ENCODE measurements at places on chromosomes 1 and 21.

GRCh38 chr1:239898062-239898730, 193.5 kb upstream of the FMN2 start:
- no peaks in the 10 kb centered on the region for H3K4me1 ChIP-seq
- DNase-seq: peak; percentile 88
- no peaks in the 10 kb centered on the region for H3K36me3 ChIP-seq
- no peaks in the 10 kb centered on the region for H3K27me3 ChIP-seq
- no peak overlapping the region for H3K4me3 ChIP-seq

GRCh38 chr1:200634261-200635122, 13.9 kb upstream of the KIF14 start:
- H3K27me3 ChIP-seq: no peaks in the 10 kb centered on the region
- H3K27ac ChIP-seq: no peak overlapping the region
- no peaks in the 10 kb centered on the region for H3K4me1 ChIP-seq
- no peak for DNase-seq
- H3K36me3 ChIP-seq: no peaks in the 10 kb centered on the region

DNA sequence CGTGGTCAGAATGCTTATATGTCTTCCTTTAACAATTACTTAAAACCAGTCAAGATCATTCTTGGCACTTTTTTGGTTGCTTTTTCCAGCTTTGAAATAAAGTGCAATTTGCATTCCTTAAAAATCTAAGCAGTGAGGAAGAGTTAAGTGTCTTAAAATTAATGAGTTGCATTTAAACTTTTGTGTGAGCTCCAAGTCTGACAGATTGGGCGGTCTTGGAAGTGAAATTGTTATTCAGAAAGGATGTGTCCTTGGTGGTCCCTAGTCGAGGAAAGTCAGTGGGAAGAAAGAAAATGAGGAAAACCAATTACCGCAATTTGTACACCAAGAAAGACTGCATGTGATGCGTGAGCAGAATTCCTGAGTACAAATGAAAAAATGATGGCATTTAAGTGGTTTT, 132.5 kb downstream of the HHIPL2 start:
- no peaks in the 10 kb centered on the region for H3K27me3 ChIP-seq
- H3K27ac ChIP-seq: no peak overlapping the region
- no peak for DNase-seq
- no peaks in the 10 kb centered on the region for H3K4me1 ChIP-seq
- no peak overlapping the region for H3K4me3 ChIP-seq
- no peaks in the 10 kb centered on the region for H3K36me3 ChIP-seq

DNA sequence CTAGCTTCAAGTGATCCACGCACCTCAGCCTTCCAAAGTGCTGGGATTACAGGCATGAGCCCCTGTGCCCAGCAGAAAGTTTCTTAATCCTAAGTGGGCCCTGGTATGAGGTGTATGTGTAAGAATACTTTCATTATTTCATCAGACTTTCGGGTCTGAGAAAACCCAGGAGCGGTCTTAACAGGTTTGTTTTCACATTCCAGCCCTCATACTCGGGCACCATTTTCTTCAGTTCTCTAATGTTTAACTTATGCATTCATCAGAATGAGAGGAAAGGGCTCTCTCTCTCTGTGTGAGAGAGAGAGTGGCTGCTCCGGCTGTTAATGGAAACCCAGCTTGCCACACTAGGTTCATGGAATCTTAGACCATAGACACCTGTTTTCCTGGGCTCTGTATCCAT, 4.2 kb upstream of the PADI1 start:
- no peaks in the 10 kb centered on the region for H3K4me1 ChIP-seq
- no peak overlapping the region for H3K27ac ChIP-seq
- H3K4me3 ChIP-seq: no peak overlapping the region
- H3K27me3 ChIP-seq: no peaks in the 10 kb centered on the region
- no peak for DNase-seq

GRCh38 chr1:67300561-67300960, 7.1 kb upstream of the IL12RB2 start:
- no peak overlapping the region for H3K27ac ChIP-seq
- no peaks in the 10 kb centered on the region for H3K36me3 ChIP-seq
- H3K4me3 ChIP-seq: no peak overlapping the region
- H3K27me3 ChIP-seq: no peaks in the 10 kb centered on the region
- DNase-seq: peak; percentile 11

DNA sequence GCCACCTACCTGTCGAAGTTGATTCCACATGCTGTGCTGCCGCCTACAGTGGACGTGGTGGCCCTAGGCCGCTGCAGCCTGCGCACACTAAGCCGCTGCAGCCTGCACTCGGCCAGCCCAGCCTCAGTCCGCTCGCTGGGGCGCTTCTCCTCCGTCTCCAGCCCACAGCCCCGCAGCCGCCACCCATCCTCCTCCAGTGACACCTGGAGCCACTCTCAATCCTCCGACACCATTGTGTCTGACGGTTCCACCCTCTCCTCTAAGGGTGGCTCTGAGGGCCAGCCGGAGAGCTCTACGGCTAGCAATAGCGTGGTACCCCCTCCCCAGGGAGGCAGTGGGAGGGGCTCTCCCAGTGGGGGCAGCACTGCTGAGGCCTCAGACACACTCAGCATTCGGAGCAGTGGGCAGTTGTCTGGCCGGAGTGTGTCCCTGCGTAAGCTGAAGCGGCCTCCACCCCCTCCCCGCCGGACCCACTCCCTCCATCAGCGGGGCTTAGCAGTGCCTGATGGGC, 46.9 kb downstream of the YARS1 start:
- peaks cover 1% of the 10 kb centered on the region for H3K36me3 ChIP-seq
- DNase-seq: no peak
- no peak overlapping the region for H3K27ac ChIP-seq
- H3K4me3 ChIP-seq: no peak overlapping the region

GRCh38 chr21:31340514-31340913, 3.5 kb downstream of the TIAM1 start:
- H3K4me3 ChIP-seq: no peak overlapping the region
- DNase-seq: no peak
- H3K36me3 ChIP-seq: no peaks in the 10 kb centered on the region
- H3K27me3 ChIP-seq: no peaks in the 10 kb centered on the region
- H3K4me1 ChIP-seq: no peaks in the 10 kb centered on the region

- DNase-seq: no peak
- H3K4me1 ChIP-seq: no peaks in the 10 kb centered on the region
- H3K27me3 ChIP-seq: no peaks in the 10 kb centered on the region
- H3K36me3 ChIP-seq: no peaks in the 10 kb centered on the region
These were observed 31.4 kb upstream of the KIRREL1 start for GRCh38 chr1:157961805-157962762.

GRCh38 chr1:24382165-24382577, 31.4 kb downstream of the STPG1 start:
- H3K27ac ChIP-seq: no peak overlapping the region
- no peaks in the 10 kb centered on the region for H3K27me3 ChIP-seq
- H3K4me3 ChIP-seq: no peak overlapping the region

GRCh38 chr1:11951901-11952300, 17.4 kb downstream of the PLOD1 start:
- no peak overlapping the region for H3K4me3 ChIP-seq
- H3K27me3 ChIP-seq: no peaks in the 10 kb centered on the region
- H3K4me1 ChIP-seq: no peaks in the 10 kb centered on the region
- H3K36me3 ChIP-seq: peaks cover 19% of the 10 kb centered on the region
- no peak overlapping the region for H3K27ac ChIP-seq

GRCh38 chr1:156226782-156227181, 14.0 kb downstream of the PMF1 start:
- no peaks in the 10 kb centered on the region for H3K27me3 ChIP-seq
- no peak overlapping the region for H3K27ac ChIP-seq
- no peak for DNase-seq
- 0 out of 2 replicates have a peak, but pooled peaks cover 3% of the 10 kb centered on the region for H3K36me3 ChIP-seq

- no peak overlapping the region for H3K27ac ChIP-seq
- no peak overlapping the region for H3K4me3 ChIP-seq
- H3K27me3 ChIP-seq: no peaks in the 10 kb centered on the region
These were observed 37.2 kb upstream of the SCCPDH start for GRCh38 chr1:246687002-246687401.

DNA sequence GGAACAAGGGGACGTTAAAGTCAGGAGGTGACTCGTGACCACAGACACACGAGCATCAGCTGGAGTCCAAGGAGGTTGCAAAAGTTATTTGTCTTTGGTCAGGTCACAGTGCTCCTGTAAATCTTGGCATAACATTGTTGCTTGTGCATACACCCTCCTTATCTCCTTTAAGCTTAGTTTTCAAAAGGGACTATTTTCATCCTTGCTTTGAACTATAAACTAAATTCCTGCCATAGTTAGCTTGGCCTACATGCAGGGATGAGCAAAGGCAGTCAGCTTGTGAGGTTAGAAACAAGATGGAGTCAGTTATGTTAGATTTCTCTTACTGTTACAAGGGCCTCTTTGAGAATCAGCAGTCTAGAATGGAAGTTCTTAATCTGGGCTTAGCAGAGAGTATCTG, 28.0 kb upstream of the FASLG start:
- H3K27ac ChIP-seq: no peak overlapping the region
- no peak for DNase-seq
- no peaks in the 10 kb centered on the region for H3K4me1 ChIP-seq
- no peaks in the 10 kb centered on the region for H3K36me3 ChIP-seq

DNA sequence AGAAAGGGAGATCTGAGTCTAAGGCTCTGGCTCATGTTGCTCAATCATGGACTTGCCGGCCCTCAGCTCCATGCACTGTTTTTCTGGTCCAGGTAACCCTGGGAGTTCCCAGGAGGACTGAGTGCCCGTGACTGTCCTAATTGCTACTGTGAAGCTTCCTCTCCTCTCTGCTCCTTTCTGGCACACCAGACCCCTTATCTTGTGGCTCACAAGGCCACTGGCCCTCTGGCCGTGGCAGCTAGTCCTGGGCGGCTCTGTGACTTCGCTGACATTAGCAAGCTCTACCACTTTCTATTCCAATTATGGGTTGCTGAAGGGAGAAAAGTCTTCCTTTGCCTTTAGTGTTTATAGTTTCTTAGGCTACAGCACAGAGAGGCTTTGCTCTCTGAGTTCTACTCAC, 380.2 kb downstream of the RWDD3 start:
- H3K4me1 ChIP-seq: no peaks in the 10 kb centered on the region
- no peaks in the 10 kb centered on the region for H3K27me3 ChIP-seq
- no peak for DNase-seq

GRCh38 chr1:24803987-24804530, 58.8 kb downstream of the CLIC4 start:
- peak overlapping the region; percentile 78 for H3K27ac ChIP-seq
- H3K4me1 ChIP-seq: peaks cover 71% of the 10 kb centered on the region
- no peak overlapping the region for H3K4me3 ChIP-seq
- no peaks in the 10 kb centered on the region for H3K36me3 ChIP-seq
- no peaks in the 10 kb centered on the region for H3K27me3 ChIP-seq

DNA sequence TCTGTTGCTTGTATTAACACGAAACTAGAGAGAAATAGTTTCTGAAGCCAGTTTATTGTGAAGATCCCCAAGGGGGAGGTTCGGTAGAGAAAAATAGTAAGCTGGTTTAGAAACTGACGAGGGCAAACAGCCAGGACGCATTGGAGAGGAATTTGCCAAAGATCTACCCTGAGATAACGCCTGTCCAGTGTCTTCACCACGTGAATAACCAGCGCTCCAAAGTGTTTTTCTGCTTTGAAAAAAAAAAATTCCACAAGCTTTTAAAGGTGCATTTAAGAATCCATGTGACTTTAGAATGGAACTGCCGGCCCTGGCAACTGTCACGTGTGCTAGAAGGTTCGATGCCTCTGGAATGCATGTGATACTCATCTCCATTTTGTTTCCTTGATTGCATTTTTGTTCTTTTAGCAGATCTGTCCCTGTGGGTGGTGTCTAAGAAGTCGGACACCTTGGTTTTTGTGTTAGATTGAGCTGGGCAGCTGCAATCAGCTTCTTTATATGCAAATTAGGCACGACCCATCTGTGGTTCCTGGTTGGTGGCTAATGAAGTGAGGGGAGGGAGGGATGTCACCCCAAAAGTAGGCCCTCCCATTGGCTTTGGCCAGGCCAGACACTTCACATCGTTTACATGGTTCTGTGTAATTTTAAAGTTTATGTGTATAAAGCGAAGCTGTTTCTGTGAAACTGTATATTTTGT, 1.3 kb upstream of the THAP3 start:
- H3K36me3 ChIP-seq: 0 out of 2 replicates have a peak, but pooled peaks cover 6% of the 10 kb centered on the region
- peaks cover 28% of the 10 kb centered on the region for H3K4me1 ChIP-seq
- no peaks in the 10 kb centered on the region for H3K27me3 ChIP-seq

- no peaks in the 10 kb centered on the region for H3K4me1 ChIP-seq
- no peaks in the 10 kb centered on the region for H3K27me3 ChIP-seq
- no peak overlapping the region for H3K4me3 ChIP-seq
- DNase-seq: no peak
- no peak overlapping the region for H3K27ac ChIP-seq
These were observed 100.3 kb downstream of the CACNA1E start for GRCh38 chr1:181583598-181583997.

GRCh38 chr1:46623743-46624644, 7.4 kb upstream of the MOB3C start:
- H3K36me3 ChIP-seq: no peaks in the 10 kb centered on the region
- no peaks in the 10 kb centered on the region for H3K27me3 ChIP-seq
- DNase-seq: no peak
- no peaks in the 10 kb centered on the region for H3K4me1 ChIP-seq

DNA sequence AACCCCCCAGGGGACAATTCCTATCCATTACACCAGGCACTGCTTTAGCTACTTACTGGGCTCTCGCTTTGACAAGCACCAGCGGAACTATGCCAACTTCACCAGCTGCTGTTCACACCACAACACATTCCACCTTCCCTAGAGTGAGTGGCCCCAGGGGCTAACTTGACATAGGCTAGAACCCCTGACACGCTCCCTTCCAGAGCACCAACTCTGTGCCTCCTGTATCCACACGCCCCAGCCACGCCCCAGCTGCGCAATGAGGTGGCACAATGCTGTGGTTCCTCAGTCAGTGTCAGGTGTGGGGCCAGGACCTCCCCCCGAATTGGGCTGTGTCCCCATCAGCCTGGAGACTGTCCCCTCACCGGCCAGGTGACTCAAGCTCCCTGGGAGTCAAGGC, 11.7 kb upstream of the FGR start:
- H3K4me1 ChIP-seq: peaks cover 10% of the 10 kb centered on the region
- no peaks in the 10 kb centered on the region for H3K36me3 ChIP-seq
- H3K27me3 ChIP-seq: no peaks in the 10 kb centered on the region
- H3K27ac ChIP-seq: no peak overlapping the region
- no peak overlapping the region for H3K4me3 ChIP-seq

DNA sequence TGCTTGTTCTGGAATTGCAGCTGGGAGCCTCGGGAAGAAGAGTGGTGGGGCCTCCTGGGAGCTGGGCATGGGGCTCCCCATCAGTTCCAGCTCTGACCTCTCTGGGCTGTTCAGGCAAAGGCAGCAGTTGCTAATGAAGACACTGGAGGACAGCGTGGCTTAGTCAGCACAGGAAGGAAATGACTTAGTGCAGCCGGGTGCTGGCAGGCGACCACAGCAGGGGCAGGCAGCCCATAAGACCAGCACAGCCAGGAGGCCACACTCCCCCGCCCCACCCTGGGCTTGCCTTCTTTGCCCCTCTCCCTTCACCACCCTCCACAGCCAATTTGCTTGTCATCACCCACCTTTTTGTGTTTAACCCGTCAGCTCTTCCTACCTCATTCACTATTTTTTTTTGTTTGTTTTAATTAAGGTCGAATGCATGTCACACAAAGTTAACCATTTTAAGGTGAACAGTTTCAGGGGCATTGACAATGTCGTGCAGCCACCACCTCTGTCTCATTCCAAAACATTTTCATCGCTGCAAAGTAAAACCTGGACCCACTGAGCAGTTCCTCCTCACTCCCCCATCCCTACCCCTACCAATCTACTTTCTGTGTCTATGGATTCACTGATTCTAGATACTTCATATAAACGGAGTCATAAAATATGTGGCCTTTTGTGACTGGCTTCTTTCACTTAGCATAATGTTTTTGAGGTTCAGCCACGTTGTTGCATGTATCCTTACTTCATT, 10.9 kb downstream of the OLIG2 start:
- no peaks in the 10 kb centered on the region for H3K4me1 ChIP-seq
- H3K4me3 ChIP-seq: no peak overlapping the region
- H3K27ac ChIP-seq: no peak overlapping the region
- H3K36me3 ChIP-seq: no peaks in the 10 kb centered on the region
- H3K27me3 ChIP-seq: no peaks in the 10 kb centered on the region

GRCh38 chr1:236608930-236609726, 4.8 kb upstream of the HEATR1 start:
- DNase-seq: peak; percentile 52
- H3K4me1 ChIP-seq: peaks cover 5% of the 10 kb centered on the region
- peaks cover 4% of the 10 kb centered on the region for H3K27me3 ChIP-seq
- H3K36me3 ChIP-seq: no peaks in the 10 kb centered on the region

All from Karpas-422 (cell line).